SHP77 treated with DMSO at 0.1 percent for 48 hours (cell line): ENCODE measurements at places on chromosomes 2 and 18.

- DNase-seq, result no peak
Measured at GRCh38 chr2:45823723-45824206, 172.3 kb downstream of the PRKCE start.

DNA sequence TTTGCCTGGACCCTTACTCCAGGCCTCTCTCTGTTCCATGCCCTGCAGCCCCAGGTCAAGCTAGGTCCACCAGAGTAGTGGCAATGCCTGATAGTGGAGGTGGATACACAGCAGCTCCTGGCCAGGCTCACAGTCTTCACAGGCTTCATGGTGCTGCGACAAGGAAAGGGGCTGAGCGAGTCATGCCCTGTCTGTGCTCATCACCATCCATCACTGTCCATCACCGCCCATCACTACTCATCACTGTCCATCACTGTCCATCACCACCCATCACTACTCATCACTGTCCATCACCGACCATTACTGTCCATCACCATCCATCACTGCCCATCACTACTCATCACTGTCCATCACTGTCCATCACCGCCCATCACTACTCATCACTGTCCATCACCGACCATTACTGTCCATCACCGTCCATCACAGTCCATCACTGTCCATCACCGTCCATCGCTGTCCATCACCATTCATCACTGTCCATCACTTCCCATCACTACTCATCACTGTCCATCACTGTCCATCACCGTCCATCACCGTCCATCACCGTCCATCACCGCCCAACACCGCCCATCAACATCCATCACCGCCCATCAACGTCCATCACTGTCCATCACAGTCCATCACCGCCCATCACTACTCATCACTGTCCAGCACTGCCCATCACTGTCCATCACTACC, 57.1 kb upstream of the OTOS start:
- no peak for DNase-seq

DNA sequence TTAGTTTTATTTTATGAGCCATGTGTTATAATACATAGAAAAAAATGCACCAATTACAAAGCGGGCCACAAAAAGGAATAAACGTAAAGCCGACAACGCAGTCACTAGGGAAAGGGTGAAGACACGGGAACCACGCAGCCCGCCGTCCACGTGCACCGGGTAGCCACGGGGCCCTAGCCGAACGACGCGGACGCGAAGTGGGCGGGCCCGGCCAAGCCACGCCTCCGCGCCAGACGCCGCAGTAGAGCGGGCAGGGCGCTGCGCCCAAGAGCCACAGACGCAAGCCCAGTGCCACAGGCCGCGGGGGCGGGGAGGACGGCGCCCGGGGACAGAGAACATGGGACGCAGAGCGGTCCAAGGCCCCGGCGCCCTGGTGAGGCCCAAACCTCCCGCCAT, at the start of gene DUSP28:
DUSP28 (plus strand) TSS at position 274 of the 396 bp plus-strand sequence. CDS start 328 bp downstream, outside the sequence.
- DNase-seq, result peak; percentile 52

DNA sequence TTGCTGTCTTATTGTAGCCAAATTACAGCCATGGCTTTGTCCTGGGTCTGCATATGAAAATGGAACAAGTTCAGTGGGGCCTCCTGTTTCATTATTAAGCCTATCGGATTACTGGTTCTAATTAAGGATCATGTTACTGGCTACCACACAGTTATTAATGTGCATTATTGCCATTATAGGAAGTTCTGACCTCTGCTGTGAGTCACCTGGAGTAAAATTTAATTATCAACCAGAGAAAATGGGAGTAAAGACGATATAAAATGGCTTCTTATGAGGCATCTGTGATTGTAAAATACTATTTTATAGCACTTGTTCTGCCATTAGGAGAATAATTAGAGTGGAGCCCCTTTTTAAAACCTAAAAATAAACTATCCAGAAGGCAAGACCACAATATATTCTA, 143.3 kb upstream of the ITGB6 start:
- DNase-seq, result no peak

- no peak for DNase-seq
Measured at GRCh38 chr2:209340522-209340921, 83.3 kb upstream of the MAP2 start.

- DNase-seq, result no peak
Measured at GRCh38 chr2:174059884-174060244, 94.7 kb upstream of the SP3 start.

DNA sequence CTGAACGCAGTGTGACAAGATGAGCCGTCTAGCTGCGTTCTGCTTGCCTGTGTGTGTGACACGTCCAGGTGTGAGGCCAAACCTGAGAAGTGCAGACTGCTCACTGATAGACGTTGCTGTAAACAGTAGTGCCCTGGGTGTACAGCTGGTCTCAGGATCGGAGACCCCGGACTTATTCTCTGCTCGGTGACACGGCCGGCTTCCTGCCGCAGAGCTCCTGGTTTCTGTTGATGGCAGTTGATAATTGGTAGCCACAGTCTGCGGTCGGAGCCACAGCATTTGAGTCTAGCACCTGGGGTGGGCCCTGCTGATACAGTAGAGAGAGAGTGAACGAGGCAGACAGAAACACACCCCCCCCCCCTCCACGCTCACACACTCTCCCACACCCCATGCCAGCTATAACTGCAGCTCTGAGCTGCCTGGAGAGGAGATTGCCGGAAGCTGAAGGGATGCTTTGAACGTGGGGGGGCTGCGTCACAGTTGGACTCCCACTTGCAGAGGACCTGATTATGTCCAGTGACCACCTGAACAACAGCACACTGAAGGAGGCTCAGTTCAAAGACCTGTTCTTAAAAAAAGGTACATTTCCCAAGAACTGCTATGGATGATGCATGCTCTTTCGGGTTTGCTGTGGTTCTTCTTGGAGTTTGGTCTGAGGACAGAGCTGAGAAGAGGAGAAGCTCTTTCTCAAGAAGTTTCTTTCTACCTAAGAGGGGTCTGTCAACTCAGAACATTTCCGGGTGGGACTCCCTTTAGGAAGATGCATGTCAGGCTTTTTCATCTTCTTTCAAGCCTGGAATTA, 114.0 kb downstream of the FAM210A start:
- DNase-seq, result no peak

- DNase-seq, result peak; percentile 10
Measured at GRCh38 chr2:129011466-129012061, 692.9 kb upstream of the HS6ST1 start.

DNA sequence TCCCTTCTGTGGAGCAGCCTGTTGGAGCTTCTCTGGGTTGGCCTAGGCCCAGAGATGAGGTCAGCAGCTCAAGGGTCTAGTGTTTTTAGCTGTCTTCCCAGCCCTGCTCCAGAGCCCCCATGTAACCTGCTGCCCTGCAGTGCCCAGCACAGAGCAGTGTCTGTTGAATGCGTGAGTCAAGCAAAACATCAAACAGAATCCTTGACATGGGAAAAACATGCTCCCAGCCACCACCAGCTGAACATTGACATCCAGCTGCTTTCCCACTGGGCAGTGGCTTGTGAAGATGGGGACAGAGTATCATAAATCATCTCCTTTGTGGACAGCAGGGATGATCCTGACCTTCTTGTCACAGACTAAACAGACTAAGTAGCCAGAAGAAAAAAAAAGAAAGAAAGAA, 22.6 kb downstream of the IMPA2 start:
- no peak for DNase-seq

DNA sequence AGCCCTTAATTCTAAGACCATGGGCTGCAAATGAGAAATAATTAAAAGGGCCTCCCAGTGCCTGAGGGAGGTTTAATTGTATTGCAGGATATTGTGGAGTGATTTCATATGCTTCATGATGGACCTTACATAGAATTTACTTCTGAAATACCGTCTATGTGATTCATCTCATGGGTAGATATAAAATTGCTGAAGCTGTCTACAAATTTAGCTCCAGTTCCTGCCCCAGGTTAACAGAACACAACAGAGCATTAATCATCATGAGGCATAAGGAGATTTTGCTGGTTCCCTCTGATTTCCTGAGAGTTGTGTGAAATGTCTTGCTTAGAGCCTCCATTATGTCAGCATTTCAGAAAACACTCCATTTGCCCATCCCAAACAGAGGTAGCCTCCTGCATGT, 770 bp downstream of the UPP2 start:
- DNase-seq, result no peak

- DNase-seq, result no peak
Measured at GRCh38 chr2:120437604-120438000, 91.7 kb downstream of the INHBB start.

- DNase-seq, result no peak
Measured at GRCh38 chr2:112714331-112714730, 6.5 kb upstream of the NT5DC4 start.

GRCh38 chr2:19801367-19802080, 100.3 kb downstream of the TTC32 start:
- DNase-seq, result peak; percentile 50

DNA sequence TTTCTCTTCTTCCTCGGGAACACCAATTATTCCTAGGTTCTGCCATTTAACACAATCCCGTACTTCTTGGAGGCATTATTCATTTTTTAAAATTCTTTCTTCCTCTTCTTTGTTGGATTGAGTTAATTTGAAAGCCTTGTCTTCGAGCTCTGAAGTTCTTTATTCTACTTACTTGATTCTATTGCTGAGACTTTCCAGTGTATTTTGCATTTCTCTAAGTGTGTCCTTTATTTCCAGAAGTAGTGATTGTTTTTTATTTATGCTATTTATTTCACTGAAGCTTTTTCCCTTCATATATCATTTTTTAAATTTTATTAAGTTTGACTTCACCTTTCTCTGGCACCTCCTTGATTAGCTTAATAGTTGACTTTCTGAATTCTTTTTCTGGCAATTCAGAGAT, 13.6 kb upstream of the UPP2 start:
- no peak for DNase-seq

GRCh38 chr2:113324684-113325160, 46.0 kb upstream of the PAX8 start:
- no peak for DNase-seq

DNA sequence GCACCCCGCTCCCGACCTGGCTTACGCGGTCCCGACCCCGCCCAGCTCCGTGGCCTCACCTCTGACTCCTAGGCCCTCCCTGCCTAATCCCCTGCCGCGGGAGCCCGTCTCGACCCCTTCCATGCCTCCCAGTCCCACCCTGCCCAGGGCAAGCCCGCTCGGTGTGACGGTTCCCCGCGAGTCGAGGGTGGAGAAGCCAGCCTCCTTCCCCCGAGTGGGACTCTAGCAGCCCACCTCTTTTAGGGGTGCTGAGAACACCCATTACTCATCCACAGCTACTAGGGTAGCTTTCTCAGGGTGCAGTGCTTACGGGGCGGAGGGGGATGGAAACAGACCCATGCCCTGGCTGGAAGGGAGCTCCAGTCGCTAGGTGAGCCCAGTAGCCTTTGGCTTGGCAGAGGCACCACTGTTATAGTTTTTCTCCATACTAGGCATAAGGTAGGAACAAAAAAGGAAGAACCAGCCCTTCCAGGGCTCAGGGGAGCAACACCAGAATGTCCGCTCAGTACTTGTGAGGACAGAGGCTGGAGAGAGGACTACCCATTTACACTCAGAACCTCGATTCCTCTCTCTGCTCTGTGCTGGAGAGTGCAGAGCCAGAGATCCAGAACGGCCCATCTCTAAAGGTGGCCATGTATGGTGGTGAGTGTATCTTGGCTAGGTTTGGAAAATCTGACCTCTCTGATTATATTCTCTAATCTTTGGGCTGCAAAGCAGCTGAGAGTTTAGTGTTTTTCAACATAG, 606 bp downstream of the AGBL5 start:
- DNase-seq, result no peak

GRCh38 chr2:47083886-47084687, 71.0 kb downstream of the STPG4 start:
- DNase-seq, result no peak

GRCh38 chr2:168948621-168949212, 47.6 kb downstream of the G6PC2 start:
- DNase-seq, result no peak

GRCh38 chr2:158745067-158745865, 49.9 kb upstream of the DAPL1 start:
- peak; percentile 23 for DNase-seq

DNA sequence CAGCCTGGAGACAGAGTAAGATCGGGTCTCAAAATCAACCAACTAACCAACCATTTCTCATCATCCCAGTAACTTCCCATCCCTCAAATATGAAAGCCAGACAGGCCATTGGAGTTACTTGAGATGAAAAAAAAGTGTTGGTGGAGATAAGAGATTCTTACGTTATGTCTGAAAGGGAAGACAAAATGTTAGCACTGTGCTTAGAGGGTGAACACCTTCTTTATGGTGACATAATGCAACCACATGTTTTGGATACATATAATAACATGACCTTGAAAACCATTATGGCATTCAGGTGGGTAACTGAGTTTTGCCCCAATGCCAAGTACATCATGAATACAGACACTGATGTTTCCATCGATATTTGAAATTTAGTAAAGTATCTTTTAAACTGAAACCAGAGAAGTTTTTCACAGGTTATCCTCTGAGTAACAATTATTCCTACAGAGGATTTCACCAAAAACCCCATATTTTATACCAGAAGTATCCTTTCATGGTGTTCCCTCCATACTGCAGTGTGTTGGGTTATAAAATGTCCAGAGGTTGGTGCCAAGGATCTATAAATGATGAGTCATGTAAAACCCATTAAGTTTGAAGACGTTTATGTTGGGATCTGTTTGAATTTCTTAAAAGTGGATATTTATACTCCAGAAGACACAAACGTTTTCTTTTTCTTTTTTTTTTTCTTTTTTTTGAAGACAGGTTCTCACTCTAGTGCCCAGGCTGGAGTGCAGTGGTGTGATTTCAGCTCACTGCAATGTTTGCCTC, 45.5 kb downstream of the AAK1 start:
- no peak for DNase-seq

DNA sequence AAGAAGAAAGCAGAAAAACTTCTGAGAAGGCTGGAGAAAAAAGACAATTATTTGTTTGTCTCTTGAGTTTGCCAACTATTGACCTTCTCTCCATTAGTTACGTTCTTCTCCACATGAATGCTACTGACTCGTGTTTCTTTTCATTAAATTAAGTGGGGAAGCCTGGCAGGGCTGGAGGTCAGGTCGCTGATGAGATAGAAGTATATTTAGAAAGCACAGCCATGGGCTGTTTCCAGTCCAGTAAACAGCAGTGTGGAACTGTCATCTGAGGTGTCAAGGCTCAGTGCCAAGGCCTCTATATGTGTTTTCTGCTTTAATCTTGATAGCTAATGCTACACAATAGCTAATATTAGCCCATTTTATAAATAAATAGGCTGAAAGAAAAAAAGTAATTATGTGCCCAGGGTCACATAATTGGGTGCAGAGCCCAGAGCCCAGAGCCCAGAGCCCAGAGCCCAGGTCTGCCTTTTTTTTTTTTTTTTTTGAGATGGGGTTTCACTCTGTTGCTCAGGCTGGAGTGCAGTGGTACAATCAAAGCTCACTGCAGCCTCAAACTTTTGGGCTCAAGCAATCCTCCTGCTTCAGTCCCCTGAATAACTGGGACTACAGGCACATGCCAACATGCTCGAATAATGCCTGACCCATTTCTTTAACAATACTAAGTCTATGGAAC, 6.3 kb downstream of the MSGN1 start:
- DNase-seq, result no peak
